ENCODE measurements at places on chromosomes 11 and 22. TPM values are rescaled to one million over a fixed set of nuclear protein-coding genes. Genes with fewer than 3 reads are reported as not detected.
A peak's percentile ranks its signal among the peaks of the same experiment; 100 is the strongest.

- DNase-seq = no peak
Measured at GRCh38 chr11:116823031-116823843, at the start of gene APOA4. TSS of gene APOA4 (minus strand) at chr11:116823304. CDS start at chr11:116823191, 113 bp downstream.

- DNase-seq = no peak
Measured at GRCh38 chr11:64771861-64772260, 6.5 kb downstream of the SF1 start.

DNA sequence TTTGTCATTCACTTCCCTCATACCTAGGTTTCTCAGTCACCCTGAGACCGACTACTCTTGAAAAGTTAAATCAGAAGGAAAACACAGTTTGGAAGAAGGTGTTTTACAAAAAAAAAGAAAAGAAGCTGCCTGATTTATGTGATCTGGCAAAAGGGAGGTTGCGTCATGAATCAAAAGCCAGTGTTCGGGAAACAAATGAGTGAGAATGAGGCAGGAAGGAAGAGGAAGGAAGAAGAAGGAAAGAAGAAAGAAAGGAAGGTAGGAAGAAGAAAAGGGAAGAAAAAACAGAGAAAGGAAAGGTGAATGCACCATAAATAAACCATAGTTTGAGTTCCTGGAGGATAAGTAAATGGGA lies 314.6 kb downstream of the BLID start:
- DNase-seq = no peak

GRCh38 chr22:24540470-24540869 lies 14.5 kb downstream of the GUCD1 start:
- DNase-seq = no peak

DNA sequence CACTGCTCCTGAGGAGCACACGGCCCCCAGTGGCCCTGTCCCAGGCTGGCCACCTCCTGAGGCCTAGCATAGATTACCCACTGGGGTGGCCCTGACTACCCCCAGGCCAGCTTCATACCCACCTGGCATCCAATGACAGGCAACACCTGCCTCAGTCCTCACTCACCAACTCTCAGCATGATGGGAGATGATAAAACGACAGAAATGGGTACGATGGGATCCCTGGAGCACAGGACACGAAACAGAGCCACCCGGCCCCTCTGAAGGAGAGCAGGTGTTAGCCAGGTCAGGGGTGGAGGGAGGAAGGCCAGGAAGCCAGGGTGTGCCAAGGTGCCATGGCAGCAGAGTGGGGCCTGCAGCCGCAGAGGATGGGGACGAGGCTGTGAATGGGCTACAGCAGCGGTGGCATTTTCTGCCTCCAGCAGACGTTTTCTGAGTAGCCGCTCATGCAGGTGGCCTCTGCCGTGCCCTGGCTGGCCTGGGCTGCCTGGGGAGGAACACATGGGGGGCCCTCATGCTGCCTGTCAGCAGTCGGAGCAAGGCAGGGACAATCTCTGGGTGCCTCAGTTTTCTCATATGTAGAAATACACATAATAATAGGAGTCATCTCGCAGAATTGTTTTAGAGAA lies 50.2 kb upstream of the FGF3 start:
- no peak for DNase-seq

GRCh38 chr11:101721270-101721669 lies 137.5 kb upstream of the TRPC6 start:
- DNase-seq = no peak

The CTSF gene
- polyA plus RNA-seq = 19.9 TPM

GRCh38 chr22:44256556-44257485 lies 55.9 kb downstream of the SHISAL1 start:
- no peak for DNase-seq

DNA sequence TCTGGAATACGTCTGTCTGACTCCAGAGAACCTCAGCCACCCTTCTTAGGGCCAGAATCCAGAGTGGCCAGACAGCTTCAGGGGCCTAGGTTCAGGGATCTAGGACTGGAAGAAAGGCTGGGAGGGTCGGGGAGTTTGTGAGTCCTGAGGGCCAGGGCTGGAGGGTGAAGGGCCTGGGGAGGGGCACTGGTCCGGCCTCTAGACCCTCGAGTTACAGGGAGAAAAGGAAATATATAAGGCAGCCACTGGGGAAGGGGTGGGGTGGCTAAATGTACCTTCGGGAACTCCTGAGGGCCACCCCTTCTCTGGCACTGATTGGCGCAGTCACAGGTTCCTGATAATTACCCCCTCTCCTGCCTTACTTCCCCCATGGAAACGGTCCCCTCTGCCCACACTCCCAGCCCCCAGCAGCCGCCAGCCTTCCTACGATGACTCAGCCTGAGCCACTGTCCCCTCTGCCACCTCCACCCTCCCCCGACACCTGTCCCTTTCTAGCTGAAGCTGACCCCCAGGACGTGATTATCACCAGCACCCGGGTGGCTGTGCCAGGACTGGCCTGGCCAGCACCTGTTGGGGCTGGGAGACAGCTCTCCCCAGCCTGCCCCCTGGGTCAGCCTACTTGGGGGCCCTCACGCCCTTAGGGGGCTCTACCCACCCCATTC lies 26.4 kb downstream of the MB start:
- DNase-seq = no peak

GRCh38 chr22:17716529-17716928 lies 57.7 kb downstream of the BID start:
- DNase-seq = no peak

DNA sequence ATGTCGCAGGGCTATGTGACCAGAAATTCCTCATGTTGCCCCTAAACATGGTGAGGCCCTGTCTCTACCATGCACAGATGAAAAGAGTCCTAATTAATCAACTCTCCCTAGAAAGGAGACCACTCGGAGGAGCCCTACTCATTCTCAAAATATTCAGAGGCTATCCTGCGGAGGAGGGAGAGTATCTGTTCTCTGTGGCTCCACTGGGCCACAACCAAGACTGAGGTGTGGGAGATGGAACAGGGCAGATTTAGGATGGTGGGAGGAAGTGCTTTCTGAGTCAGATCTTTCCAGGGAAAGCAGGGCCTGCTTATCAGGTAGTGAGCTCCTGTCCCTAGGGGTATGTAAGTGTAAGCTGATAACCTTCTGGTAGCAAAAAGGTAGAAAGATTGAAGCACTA lies 37.0 kb upstream of the PRDM11 start:
- no peak for DNase-seq

- peak; percentile 26 for DNase-seq
Measured at GRCh38 chr11:72613977-72614376, 60.2 kb downstream of the PDE2A start.

- DNase-seq = no peak
Measured at GRCh38 chr11:31798057-31798553, 13.0 kb downstream of the PAX6 start.

The INS gene
- 3.3 TPM for polyA plus RNA-seq

The CDC42EP2 gene
- polyA plus RNA-seq = 13.2 TPM

DNA sequence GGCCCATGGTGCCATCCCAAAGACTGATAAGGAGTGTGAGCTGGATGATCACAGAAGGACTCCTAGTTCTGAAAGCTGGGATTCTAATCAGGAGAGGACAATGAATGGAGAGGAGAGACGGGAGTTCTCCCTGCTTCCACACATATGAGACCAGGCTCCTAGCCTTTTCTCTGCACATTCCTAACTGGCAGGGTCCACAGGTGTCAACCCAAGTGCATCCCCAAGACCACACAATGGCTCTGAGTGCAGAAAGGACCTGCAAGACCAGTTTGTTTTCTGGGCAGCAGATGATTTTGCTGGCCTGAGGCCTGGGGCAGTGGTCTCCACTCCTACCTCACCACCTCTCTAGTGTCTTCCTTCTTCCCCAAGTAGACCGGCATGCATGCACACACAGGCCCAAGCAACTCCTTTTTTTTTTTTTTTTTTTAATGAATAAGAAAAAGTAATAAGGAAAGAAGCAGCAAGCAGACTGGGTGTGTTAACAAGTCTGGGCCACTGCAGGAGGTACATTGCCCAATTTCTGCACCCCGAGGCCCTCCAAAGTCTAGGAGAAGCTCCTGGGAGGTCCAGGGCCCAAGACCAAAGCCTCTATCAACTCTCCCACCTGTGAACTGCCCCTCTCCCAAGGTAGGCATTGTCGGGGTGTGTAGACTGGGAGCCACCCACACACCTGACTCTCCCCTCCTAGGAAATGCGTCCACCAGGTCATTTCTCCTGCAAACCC lies 1.2 kb upstream of the TSKU start:
- DNase-seq = no peak

- DNase-seq = no peak
Measured at GRCh38 chr11:9717719-9718118, 53.8 kb downstream of the SWAP70 start.

- DNase-seq = peak; percentile 2
Measured at GRCh38 chr11:2555891-2556290, 111.1 kb downstream of the KCNQ1 start.

The LMNTD2 gene
- polyA plus RNA-seq = 0.41 TPM

Data from heart right ventricle (tissue), 16 donors.